M059J (cell line): ENCODE measurements at places on chromosomes 5 and 9. TPM values are rescaled to one million over a fixed set of nuclear protein-coding genes. Genes with fewer than 3 reads are reported as not detected.

Gene VLDLR
- 9.2 and 16.1 TPM in 2 replicates for total RNA-seq

Gene CARTPT
- total RNA-seq: not detected in 2 replicates

Gene HEMGN
- total RNA-seq: not detected in 2 replicates

Gene BARHL1
- not detected in 2 replicates for total RNA-seq

Gene PCDHB13
- 0.39 and 0.42 TPM in 2 replicates for total RNA-seq

GRCh38 chr5:167096816-167097215, 1194.6 kb upstream of the WWC1 start:
- DNase-seq: peak; percentile 17

DNA sequence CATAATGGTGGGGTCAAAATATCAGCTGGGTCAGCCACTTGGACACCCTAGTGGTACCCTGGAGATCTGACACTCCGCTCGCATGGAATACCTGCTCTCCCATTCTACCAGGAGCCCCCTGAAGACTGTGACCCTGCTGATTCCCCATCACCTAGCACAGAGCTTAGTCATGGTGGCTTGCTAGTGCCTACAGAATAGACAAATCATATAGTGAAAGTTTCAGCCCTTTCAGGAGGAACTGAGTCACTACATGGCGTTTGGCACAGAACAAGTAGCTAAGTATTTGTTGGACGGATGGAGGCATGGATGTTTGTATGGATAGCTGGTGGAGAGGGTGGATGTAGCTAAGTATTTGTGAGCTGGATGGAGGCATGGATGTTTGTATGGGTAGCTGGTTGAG, 65.3 kb downstream of the LMX1B start:
- no peak for DNase-seq

DNA sequence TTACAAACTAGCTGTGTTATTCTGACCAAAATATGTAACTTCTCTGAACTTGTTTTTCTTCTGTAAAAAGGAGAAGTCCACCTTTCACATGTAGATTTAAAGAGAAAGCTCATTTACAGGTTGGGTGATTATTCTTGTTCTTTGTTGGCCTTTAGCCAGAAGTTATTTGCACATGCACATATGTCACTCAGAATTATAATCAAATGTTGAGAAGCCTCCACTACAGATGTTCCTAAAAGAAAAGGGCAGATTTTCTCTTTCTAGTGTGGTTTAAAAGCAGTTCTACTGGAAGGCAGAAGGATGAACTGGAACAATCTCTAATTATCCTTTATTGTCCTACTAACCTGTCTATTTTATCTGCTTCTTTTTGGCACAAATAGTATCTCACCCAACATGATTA, 209.8 kb upstream of the ELAVL2 start:
- no peak for DNase-seq

GRCh38 chr5:142245786-142246185, 79.0 kb downstream of the SPRY4 start:
- DNase-seq: peak; percentile 85

DNA sequence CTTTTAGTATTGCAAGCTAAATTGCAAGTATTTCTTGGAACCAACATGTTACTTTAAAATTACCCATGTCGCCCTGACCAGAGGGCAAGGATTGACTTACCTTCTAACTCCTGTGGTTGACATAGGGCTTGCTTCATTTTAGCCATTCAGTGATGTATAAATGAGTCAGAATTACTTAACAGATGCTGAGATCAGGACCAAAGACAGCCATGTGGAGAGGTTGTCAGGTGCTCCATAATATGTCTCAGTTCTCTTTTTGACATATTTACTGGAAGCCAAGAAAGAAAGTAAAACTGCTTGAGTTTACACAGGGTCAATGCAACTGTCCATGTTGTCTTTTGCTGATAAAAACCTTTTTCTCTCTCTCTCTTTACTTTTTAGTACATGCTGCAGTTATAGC, 33.2 kb downstream of the F2RL2 start:
- no peak for DNase-seq

DNA sequence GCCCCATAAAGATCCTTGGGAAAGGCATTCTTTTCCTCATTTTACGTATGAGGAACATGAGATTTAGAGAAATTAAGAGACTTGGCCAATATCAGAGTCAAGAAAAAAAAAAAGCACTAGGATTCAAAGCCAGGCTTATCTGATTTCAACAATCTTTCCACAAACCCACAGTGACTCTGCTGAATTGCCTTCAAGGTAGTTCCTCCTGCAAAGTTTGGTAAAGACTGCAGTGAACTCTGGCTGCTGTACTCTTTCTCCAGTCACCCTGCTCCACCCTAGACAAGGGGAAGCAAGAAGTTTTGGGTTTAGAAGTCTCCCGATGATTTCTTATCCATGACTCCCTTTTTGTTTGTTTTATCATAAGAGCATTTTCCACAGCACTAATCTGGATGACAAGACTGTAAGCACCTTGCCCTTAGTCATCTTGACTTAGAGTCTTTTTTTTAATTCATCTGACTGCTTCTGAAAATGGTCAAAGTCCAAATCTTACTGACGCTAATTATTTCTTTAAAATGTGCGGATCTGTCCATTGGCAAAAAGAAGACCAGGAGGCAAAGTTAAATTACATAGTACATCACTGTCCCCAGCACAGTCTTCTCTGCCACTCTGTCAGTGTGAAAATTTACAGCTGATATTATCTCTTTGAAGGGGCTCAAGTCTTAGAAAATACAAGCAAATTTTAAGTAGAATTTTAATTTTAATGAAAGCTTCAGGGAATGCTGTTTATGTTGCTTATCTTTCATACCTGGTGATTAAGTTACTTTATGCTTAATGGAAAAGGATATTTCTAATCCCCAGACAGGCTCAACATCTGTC, 180.1 kb downstream of the TTLL11 start:
- peak; percentile 44 for DNase-seq

DNA sequence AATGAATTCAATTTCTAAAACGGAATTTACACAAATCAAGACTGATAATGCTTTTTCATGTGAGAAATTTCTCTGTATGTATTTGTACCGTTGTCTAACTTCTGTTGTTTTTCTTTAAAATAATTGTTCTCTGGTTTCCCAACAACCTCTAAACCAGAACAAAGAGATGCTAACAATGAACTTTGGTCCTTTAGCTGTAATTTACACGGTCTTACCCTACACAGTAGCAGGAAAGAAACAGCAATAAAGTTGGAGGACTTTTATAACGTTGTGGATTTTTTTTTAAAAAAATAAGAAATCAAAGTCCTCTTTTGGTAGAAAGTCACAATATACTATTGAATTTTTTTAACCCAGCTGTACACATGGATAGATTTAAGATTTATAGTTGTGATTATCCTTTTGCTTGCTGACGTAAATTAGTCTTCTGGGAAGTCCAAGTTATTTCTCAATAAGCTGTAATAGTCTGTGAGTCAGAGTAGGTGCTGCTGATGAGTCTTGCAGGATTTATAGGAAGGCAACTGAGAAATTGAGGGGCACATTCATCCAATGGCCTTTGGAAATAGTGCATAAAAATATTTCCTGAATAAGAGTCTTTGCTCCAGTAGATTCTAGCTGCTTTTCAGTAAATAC, 76.8 kb upstream of the PCSK1 start:
- peak; percentile 87 for DNase-seq
